Stimulated activated CD4-positive, alpha-beta T cell treated with anti-CD3 and anti-CD28 coated beads, Interleukin-1b, Interleukin-23, amount 100 ng/mL, for 1 hour (primary cell): ENCODE measurements at places on chromosomes 12 and 14.

- DNase-seq, result no peak
Observed at GRCh38 chr14:23609001-23609400, 27.2 kb upstream of the DHRS2 start.

GRCh38 chr14:30521899-30522736 lies 36.8 kb upstream of the G2E3 start:
- DNase-seq, result no peak

DNA sequence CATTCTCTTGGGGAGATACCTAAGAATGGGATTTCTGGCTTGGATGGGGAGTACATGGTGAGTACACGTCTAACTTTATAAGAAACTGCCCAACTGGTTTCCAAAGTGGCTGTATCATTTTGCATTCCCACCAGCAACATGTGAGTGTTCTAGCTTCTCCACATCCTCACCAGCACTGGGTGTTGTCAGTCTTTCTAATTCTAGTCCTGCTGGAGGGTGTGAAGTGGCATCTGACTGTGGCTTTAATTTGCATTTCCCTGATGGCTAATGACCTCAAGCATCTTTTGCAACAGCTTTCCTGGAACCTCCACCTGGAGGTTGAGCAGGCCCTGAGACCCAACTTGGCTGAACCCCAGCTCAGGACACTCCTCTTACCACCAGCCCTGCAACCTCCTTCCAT lies 17.8 kb downstream of the SELPLG start:
- no peak for DNase-seq

DNA sequence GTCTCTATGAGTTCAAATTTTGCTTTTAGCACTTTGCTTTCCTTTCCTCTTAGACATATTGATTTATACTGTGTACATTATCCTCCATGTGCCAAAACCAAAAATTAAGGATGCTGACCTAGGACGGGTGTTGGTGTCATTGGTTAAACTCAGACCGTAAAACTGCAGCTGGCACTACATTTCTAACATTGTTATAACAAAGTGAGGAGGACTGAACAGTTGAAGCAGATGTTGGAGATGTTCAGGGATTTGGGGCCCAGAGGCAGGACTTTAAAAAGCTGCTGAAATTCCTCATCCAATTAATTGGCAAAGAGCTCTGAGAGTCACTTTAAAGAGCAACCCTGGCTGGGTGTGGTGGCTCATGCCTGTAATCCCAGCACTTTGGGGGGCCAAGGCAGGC lies 72.4 kb downstream of the TMTC1 start:
- DNase-seq, result no peak

- no peak for DNase-seq
Observed at GRCh38 chr12:103373088-103373523, 122.7 kb downstream of the C12orf42 start.

DNA sequence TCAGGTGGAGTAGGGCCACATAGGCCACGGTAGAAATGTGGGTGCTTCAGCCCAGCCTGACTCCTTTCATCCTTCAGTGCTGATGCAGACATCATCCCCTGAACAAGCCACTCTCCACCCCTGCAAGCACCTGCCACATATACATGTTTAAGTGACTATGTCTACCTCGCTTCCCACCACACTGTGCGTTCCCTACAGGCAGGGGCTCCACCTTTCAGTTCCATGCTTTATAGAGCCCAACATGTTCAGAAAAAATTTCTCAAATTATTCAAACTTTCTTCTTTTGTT lies 11.6 kb downstream of the SLC7A7 start:
- DNase-seq, result no peak

- no peak for DNase-seq
Observed at GRCh38 chr14:94888121-94888520, 118.2 kb upstream of the GSC start.

- DNase-seq, result no peak
Observed at GRCh38 chr14:77286576-77286975, 15.6 kb upstream of the NGB start.

DNA sequence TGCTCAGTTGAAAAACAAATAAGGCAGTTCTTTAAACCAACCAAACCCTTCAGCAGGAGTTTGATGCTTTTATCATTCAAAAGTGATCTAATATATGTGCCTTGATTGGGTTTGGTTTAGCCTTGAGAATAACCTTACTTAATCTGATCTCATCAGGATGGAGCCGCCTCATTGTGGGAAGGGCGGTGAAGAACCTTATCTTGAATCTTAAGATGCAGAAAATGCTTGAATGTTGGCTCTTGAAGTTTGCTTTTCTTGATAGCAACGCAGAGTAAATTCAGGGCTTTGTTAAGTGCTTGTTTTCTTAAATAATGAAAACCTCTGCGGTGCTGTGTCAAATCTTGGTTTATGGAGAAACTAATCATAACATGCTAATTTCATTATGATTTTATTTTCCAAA lies 138.2 kb downstream of the MON2 start:
- no peak for DNase-seq

DNA sequence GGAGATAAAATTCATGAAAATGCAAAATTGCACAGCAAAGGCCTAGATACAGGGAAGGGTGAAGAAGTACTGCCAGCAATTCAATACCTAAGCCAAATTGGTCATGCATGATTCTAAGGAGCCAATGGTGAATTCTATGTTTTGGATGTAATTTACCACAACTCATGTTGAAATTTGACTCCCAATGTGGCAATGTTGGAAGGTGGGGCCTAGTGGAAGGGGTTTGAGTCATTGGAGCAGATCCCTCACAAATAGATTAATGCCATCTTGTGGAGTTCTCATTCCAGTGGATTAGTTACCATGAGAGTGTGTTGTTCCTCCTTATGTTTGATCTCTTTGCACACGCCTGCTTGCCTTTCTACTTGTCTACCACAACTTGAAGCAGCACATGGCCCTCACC lies 194.0 kb upstream of the ALG10 start:
- DNase-seq, result no peak

DNA sequence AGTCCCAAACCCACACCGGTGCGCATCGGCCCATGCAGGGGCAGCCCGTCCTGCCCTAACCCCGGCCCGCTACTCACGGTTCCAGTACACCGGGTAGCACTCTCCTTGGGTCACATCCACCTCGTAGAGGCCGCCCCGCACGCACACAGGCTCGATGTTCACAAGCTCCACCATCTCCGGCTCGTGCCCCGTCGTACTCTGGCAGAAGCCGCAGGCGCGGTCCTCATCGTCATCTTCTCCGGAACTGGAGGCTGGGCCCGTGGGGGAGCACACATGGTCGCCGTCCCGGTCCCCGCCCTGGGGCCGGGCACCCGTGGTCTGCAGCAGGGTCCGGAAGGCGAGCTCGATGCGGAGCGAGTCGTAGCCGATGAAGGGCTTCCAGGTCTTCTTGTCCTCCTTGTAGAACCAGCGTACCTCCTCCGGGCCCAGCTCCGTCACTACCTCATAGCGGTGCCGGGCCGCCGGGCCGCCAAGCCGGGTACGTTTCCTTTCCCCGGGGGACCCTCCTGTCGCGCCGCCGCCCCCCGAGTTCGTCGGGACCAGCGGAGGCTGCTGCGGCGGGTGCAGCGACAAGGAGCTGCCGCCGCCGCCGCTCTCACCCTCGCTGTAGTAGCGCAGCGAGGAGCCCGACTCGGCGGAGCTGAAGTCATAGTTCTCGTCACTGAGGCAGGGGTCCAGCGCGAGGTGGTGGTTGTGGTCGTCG lies 788 bp downstream of the DDHD1 start:
- DNase-seq, result peak; percentile 37

DNA sequence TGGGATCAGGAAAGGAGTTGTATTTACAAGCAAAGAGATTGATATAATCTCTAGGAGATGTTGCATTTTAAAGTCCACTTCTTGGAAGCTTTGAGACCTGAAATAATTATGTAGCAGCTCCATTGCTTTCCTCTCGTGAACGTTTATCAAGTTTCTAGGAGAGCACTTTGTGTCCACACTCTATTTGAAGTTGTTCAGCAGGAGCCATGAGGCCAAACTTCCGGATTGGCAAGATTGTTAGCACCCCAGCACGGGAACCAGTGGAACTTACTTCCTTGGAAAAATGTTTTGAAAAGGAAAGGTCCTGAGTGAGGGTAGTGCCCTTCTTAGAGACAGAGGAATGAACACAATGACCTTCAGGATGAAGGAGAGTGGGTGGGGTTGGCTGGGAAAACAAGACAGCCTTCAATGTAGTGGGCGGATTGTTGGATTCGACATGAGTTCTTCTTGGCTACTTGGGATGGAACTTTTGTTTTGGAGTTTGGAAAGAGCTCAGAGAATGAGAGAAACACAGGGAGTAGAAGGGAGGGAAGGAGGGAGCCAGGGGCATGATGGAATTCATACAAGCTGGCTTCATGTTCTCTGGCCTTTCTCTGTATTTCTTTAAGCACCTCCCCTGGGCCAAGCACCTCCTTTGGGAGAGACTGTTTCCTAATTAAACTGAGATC lies 23.8 kb upstream of the CISTR start:
- no peak for DNase-seq

DNA sequence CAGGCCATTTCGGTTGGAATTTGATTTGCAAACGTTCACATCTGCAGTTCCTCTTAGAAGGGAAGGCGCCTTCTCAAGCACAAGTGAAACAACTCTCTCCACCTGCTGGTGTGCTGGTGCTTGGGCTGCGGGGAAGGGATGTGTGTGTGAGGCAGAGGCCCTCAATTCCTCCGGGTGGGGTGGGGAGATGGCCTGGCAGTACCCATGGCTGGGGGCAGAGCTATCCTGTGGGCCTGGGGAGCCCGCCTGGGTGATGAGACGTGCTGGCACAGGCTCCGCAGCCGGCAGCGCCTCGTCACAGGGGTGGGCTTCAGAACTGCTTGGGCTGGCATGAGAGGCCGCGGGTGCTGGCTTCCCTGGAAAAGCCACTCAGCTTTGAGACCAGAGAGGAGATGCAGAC lies 28.9 kb upstream of the TDRD9 start:
- no peak for DNase-seq

DNA sequence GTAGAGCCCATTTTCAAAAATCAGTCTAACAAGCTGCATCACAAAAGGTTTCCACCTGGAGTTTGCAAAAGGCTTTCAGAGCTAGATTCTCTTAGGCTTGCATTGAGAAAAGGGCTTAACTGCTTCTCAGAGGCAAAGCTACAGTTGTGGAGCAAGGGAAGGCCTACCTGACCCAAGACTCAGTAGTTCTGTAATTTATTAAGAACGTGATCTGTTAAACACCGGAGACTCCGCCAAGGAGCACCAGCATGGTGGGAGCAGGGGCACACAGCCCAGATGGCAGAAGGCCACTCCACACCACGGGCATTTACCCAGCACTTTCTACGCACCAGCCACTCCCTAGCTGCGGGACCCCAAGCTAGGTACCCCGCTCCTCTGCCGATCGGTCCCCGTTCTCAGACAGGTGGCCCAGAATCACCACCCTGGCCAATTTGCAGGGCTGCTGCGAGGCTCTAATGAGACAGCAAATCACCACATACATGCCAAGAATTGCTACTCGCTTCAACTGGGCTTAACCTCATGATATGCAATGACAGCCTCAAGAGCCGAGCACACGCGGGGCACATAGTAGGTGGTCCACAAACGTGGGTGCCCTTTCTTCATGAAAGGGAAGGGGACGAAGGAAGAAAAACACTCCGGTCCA lies 1.5 kb downstream of the ITPK1 start:
- no peak for DNase-seq

GRCh38 chr12:40502322-40502721 lies 189.9 kb upstream of the CNTN1 start:
- DNase-seq, result no peak

- peak; percentile 46 for DNase-seq
Observed at GRCh38 chr14:37595809-37596621, 586 bp downstream of the TTC6 start.

- peak; percentile 42 for DNase-seq
Observed at GRCh38 chr12:49366652-49367380, 446 bp upstream of the SPATS2 start.

DNA sequence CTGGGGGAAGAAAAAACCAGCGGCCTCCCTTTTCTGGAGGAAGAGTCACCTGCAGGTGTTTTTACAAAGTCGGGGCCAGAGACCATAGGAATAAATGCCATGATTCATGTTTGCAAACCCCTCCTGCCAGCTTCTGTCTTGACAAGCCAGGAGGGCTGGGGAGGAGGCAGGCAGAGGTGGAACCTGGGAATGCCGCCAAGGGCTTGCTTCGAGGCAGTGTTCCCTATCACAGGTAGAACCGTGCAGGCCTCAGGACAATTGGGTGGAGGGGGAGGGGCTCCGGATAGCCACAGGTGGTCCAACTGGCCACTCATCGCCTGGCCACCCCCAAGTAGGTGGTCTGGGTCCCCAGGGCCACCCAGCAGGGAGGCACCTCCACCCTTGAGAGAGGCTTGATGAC lies 14.2 kb upstream of the DLK1 start:
- no peak for DNase-seq

GRCh38 chr14:40074169-40074568 lies 641.9 kb upstream of the FBXO33 start:
- DNase-seq, result no peak

GRCh38 chr12:18320036-18320617 lies 58.8 kb downstream of the PIK3C2G start:
- no peak for DNase-seq

- no peak for DNase-seq
Observed at GRCh38 chr14:28772613-28773012, 6.0 kb downstream of the FOXG1 start.

- DNase-seq, result no peak
Observed at GRCh38 chr14:36820111-36820709, 158.6 kb downstream of the PAX9 start.

- DNase-seq, result no peak
Observed at GRCh38 chr14:21038441-21039422, 3.4 kb upstream of the RNASE7 start.

- DNase-seq, result no peak
Observed at GRCh38 chr12:1758887-1759286, 61.5 kb upstream of the LRTM2 start.

GRCh38 chr14:23478109-23478759 lies 8.7 kb downstream of the NGDN start:
- DNase-seq, result peak; percentile 23

DNA sequence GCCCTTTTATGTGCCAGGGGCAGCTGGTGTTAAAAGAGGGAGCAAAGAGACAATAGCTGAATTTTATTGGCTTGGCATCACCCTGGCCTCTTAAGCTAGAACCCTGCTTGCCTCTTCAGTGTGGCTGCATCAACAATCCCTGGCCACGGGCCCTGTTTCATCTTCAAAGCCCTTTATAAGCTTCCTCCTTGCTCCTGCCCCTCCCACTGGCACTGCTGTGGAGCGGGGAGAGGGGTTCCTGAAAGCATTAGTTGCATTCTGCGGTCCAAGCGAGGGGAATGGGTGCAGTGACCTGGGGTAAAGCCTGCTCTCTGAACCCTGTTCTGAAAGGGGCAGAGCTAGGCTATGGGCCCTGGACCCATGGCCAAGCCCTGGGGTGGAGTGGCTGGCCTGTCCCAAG lies 220 bp upstream of the KRT83 start:
- DNase-seq, result no peak

GRCh38 chr14:85601690-85602089 lies 71.7 kb downstream of the FLRT2 start:
- no peak for DNase-seq

GRCh38 chr14:40188006-40188405 lies 755.8 kb upstream of the FBXO33 start:
- DNase-seq, result no peak

- DNase-seq, result no peak
Observed at GRCh38 chr14:72523424-72524294, 370.2 kb downstream of the DPF3 start.

GRCh38 chr12:115755725-115756085 lies 521.8 kb downstream of the MED13L start:
- no peak for DNase-seq
